ENCODE measurements at places on chromosomes 4 and X.
A peak's percentile ranks its signal among the peaks of the same experiment; 100 is the strongest.

DNA sequence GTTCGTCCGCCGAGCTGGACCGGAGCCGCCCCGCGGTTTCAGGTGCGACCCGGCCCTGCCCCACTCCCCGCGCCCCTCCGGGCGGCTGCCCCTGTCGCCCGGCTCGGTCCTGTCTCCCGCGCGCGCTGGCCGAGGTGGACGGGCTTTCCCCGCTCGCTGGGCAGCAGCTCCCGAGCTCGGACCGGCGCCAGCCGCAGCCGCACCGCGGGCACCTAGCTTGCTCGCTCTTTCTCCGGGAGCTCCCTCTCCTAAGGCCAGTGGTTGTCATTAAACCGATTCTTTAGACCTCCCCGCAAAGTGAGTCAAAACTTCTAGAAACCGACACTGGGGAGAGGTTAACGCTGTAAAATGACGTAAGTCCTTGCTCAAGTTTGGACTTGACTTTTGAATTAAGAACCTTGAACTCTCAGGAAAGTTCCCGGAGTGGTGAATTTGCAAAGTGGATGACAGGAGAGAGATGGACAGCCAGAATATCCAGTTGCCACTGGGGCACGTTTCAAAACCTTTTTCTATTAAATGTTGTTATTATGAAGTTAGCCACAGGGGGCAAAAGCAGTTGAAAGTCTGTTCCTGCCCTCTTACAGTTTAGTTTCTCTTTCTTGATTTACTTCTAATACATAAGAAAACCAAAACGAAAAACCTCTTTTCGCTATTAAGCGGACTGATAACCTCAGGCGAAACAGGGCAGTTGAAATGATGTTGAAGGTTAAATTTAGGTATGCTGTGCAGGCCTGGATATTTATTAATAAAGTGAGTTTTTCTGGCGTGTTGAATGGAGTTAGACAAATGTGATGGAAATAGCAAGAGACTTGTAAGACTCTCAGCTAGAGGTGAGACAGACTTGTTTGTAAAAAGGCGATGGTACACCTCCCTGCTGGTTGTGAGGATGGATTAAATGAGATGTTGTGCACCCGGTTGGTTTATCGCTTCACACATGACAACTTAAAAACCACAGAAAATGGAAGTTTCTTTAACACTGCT, 847 bp downstream of the PI4K2B start:
- peak; percentile 46 for DNase-seq

- DNase-seq, result no peak
These were observed 32.0 kb downstream of the HAND2 start for GRCh38 chr4:173498023-173498422.

DNA sequence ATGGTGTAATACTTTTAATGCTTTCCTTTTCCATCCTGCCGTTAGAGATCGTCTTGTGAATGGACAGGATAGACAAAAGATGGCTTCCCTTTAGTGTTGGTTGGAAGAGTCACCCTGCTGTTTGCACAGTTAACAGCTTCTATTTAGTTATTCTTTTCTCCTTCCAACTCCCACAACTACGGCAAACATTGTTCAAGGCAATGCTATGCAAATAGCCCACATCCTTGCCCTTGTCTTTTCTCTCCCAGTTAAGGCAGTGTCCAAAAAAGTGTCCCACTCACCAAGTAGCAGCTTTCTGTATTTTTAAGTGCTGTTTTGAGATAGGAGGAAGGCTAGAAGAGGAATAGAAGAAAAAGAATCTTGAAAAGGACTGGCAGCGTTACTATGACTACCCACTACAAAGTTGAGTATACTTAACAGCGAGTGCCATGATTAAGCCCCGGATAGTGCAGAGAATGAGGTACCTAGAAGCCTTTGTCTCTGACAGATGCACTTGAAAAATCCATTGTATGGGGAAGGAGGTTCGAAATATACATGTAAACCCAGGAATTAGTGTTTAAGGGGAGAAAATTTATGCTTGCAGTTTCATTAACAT, 12.1 kb upstream of the RUFY3 start:
- DNase-seq, result no peak

DNA sequence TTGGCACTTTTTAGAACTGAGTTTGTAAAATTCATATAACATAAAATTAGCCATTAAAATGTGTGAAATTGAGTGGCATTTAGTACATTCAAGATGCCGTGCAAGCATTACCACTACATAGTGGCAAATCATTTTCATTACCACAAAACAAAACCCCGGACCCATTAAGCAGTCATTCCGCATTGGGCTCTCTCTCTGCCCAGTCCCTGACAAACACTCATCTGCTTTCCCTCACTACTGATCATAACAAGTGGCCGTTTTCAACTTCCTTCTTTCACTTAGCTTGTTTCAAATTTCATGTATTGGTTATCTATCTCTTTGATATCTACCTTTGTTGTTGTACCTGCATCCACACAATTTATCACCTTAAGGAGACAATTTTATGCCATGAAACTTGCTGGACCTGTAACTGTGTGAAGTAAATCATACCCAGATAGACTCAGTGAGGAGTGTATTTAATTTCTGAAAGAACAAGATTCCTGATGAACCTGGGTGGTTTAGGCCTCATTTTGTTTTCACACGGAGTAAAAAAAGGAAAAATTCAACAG, 202.1 kb downstream of the OR13H1 start:
- no peak for DNase-seq

DNA sequence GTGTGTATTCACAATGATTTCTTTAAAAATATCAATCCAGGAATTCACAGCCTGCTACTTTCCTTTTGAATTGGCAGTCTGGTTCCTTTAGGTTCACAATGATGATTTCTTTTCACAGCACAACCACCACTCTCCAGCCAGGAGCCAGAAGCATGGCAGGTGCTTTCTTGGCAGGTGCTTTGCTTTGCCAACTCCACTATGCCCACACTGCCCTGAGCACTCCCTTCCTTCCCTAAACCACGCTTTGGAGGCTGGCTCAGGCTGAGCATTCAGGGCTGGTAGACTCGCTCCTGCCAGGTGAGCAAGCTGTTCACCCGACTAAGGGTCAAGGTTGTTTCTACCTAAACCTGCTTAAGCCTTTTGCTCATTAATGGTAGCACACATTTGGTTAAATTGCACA, 184.5 kb downstream of the SH3KBP1 start:
- no peak for DNase-seq

DNA sequence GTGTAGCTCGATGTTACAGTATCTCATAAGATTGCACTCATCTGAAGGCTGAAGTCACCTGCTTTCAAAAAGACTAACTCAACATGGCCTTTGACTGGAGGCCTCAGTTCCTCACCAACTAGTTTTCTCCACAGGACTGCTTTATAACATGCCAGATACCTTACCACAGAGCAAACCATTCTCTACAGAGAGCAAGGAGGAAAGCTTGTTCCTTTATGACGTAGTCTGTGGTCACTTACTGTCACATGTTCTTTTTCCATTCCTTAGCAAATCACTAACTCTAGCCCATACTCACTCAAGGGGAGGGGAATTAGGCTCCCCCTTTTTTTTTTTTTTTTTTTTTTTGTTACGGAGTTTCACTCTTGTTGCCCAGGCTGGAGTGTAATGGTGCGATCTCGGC, 3.2 kb downstream of the THAP9 start:
- DNase-seq, result no peak

- DNase-seq, result no peak
These were observed 62.1 kb upstream of the AFAP1 start for GRCh38 chr4:8001564-8002355.

DNA sequence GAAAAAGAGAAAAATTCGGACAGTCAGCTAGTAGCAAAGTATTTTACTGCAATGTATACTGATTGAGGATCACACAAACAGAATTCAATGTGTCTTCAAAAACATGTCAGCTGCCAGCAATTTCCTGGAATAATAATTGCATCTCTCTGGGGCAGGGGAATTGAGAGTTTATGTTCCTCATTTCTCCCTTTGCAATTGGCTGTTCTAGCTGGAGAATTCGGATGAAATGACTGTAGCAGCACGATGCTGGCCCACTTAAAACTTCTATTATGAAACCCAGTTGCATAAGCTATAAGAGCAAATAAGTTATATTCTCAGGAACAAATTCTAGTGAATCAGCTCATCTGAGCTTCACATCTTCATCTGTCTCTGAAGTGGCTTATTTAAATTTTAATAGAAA, 99.9 kb upstream of the CPEB2 start:
- DNase-seq, result no peak

GRCh38 chr4:85826060-85826678, 351.2 kb downstream of the ARHGAP24 start:
- peak; percentile 20 for DNase-seq

DNA sequence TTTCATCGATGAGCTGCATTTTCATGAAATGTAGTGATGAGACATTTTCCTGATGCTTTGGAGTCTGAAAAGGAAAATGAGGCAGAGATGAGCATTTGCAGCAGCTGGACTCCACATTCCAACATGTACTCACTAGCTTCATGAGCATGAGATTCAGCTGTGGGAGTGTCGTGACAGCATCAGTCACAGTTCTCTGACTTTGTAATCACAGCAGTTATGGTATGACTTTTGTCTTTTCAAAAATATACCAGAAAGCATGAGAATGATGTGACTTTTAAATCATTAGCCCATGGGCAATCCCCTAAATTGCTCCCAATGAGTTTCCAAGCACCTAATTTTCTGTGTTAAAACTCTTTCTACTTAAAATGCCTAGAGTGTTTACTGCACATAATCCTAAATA, 18.3 kb upstream of the MSL3 start:
- DNase-seq, result no peak

DNA sequence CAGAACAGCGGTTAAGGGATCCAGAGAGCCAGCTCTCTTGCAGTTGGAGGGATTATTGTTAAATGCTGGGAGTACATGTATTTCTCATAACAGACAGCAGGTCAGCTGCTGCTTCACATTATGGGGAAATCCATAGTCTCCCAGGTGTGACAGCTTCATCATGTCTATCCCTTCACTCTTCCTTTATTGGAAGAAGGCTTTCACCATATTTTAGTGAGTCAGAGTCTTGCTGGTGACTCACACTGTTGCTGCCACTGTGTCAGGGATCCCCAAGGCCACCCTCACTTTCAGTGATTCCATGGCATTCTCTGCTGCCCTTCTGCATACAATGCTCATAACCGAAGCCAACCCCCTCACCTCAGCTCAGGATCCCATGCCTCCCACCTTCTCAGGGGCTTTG, 32.9 kb upstream of the PAGE5 start:
- DNase-seq, result no peak

GRCh38 chr4:12139296-12139695, 710.6 kb upstream of the HS3ST1 start:
- DNase-seq, result no peak

GRCh38 chr4:37389967-37390580, 145.5 kb downstream of the NWD2 start:
- DNase-seq, result peak; percentile 74

DNA sequence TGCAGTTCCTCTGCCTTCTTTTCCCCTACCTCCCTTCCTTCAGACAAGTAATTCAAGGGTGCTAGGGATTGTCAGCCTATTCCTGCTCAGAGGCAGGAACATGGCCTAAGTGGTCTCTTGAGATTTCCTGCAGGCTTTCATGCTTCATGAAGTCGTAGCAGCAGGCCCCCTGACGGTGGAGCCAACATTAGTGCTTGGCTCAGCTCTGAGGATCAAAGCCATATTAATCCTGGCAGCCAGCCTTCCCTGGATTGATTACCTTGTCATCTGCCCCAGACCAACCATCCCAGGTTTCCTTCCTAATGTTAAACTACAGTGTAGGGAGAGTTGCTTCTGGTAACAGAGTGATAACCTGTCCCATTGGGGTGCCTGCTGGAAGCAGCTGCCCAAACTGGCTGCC, 84.1 kb downstream of the SLC16A2 start:
- no peak for DNase-seq

DNA sequence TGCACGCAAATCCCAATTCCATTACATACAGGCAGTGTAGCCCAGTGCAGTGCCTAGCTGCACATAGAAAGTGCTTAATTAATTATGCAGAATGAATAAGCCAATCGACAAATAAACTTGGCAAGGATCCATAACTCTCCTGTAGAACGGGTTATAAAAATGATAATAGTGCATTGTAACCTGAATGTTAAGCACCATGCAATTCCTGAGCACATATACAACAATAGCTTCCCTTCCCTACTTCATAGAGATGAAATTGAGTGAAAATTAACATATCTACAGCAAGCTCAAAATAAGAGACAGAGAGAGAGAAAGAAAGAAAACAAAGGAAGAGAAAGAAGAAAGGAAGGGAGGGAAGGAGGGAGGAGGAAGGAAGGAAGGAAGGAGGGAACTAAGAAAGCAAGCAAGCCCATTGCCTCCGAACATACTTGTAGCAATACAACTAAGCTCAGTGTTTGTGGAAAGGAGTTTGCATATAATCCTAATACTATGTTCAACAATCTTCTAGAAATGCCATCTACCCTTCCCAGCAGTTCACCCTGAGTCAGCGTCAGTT, 1074.0 kb upstream of the LCORL start:
- DNase-seq, result no peak

DNA sequence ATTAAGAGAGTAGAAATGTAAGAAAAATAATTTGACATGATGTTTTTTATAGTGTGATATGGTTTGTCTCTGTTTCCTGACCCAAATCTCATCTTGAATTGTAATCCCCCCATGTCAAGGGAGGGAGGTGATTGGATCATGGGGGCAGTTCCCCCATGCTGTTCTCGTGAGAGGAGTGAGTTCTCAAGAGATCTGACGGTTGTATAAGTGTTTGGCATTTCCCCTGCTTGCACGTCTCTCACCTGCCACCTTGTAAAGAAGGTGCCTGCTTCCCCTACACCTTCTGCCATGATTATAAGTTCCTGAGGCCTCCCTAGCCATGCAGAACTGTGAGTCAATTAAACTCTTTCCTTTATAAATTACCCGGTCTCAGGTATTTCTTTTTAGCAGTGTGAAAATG, 34.8 kb upstream of the EXOC1L start:
- DNase-seq, result no peak

GRCh38 chrX:118225711-118226428, 109.3 kb upstream of the KLHL13 start:
- peak; percentile 61 for DNase-seq

DNA sequence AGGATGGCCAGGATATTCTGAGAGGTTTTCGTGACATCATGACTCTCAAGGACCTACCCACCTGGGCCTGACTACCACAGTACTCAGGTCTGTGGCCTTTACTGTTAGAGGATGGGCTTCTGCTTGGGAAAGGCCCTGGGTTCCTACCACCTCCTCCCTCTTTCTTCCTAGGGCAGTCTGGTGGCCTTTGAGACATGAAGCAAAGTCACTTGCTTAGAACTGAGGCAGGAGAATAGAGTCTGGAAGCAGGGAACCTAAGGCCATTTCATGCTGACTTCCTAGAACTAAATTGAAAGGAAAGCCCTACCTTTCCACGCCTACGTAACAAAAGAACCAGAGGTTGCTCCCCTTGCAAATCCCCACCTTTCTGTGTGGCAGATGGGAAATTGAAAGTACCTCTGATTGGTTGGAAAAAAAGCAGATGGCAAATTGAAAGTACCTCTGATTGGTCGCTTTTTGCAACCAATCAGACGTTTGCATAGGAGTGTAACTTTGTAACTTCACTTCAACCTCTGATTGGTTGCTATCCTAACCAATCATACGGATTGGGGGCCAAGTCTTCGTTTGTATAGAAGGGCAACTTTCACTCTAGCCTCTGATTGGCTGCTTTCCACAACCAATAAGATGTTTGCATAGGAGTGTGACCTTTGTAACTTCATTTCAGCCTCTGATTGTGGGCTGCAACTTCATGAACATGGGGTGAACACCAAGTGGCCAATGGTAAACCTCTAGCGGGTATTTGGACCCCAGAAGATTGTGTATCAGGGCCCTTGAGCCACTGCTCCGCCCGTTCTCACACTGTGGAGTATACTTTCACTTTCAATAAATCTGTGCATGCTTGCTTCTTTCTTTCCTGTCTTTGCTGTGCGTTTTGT, 9.9 kb upstream of the AKAP14 start:
- DNase-seq, result no peak

All from NCI-H2081 (cell line).